ENCODE measurements at places on chromosomes 7 and 10.

DNA sequence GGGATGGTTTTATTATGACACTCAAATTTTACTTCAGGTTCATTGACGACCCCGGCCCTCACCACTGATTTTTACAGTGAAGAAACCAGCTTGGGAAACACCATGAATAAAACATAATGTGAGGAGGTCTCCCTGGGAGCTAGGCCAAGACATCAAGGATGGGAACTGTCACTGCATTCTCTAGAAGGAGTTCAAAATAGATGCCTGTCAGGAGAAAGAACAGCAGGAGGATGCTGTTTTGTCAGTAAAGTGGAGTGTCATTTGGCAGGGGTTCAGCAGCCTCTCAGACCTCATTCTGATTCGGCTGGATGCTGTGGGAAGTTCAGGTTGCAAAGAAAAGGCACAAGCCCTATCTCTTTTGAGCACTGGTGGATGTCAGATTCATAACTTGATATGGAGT lies 360.3 kb upstream of the C7orf33 start:
- no peak for DNase-seq

DNA sequence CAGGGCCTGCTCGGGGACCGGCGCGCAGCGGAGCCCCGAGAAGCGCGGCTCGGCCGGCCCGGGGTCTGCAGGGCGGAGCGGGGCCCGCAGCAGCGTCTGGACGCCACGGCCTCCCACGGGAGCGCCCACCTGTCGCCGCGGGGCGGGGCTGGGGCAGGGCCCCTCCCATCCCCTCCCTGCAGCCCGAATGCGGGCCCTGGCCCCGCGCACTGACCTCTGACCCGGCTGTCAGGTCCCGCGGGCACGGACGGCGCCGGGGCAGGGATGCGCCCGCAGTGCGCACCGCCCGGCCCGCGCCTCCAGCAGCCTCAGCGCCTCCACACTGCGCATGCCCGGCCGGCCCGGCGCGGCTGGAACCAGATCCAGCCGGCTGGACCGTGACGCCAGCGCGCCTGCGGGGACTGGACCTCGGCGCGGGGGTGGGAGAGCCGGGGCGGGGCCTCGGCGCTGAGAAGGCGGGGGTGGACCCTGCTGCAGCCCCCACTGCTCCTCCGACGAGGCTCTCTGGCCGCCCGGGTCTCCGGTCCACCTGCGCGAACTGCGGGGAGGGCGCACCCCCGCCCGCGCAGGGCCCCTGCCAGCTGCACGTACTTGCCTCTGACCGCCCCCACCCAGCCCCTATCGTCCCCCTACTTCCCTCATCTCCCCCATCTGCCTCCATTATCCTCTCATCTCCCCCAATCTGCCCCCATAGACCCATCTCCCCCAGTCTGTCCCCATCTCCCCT lies 16.1 kb upstream of the GPR146 start:
- peak; percentile 77 for DNase-seq

DNA sequence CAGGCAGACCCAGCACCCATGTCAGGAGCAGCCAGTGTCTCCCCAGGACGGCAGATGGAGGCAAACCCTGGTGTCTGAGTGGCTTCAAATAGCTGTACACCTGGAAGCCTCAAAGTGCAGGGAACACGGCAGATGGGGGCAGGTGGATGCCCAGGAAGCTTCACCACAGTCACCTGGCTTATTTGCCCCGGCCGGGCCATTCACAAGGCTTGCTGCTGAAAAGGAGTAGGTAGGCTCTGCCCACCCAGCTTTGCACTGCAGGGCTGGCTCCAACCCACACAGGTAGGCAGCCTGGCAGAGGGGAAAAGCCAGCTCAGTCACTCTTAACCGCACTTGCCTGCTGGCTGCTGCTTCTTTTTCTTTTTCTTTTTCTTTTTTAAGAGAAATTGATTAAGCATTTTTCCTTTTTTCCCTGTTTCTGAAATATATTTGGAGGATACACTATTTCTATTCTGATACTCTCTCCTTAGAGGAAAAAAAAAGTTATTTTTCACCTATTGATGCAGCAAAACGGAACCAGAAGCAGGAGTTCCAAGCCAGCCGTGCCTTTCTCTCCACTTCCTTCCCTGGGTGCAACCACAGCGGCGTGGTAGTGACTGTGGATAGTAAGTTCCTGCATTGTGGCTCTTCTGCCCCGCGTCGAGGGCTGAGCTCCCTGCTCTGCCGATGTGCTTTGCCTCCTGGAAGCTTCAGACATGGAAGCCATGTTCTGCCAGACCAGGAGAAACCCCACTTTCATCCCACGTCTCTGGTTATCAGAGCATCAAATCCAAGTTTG lies 118.3 kb downstream of the KLF6 start:
- DNase-seq, result peak; percentile 13

DNA sequence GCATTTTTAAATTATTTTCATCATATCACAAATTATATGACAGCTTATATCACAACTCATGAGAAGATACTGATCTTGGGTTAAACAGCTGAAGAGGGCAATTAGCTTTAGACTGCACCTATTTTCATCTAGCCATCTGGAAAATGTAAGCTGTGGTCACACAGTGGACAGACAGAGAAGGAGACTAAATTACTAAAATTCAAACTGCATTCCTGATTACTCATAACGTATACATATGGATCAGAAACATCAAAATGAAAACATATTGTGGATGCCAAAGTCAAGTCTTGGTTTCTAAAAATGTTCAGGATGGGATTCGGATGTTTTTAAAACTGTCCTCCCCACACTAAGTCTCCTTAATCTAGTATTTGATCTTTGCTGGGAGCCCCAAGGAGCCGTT lies 6.6 kb downstream of the BBIP1 start:
- no peak for DNase-seq

GRCh38 chr7:19408706-19409220 lies 263.5 kb upstream of the FERD3L start:
- no peak for DNase-seq

DNA sequence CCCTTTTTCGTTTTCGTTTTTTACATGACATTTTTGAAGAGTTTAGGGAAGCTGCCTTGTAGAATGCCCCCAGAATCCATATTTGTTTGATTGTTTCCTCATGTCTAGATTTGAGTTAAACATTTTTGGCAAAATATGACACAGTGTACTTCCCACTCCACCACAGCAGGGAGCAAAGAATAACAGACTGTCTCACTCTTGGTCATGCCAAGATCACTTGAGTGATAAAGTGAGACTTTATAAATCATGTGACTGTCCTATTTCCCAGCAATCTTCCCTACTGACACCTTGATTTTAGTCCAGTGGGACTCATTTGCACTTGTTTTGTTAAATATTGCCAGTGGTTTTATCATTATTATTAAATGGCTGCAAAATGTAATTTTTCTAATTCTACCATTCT lies 44.4 kb upstream of the USP6NL start:
- DNase-seq, result no peak

GRCh38 chr7:48299580-48300169 lies 128.4 kb downstream of the ABCA13 start:
- DNase-seq, result no peak

- no peak for DNase-seq
Measured at GRCh38 chr10:67520924-67521520, 175.0 kb downstream of the CTNNA3 start.

DNA sequence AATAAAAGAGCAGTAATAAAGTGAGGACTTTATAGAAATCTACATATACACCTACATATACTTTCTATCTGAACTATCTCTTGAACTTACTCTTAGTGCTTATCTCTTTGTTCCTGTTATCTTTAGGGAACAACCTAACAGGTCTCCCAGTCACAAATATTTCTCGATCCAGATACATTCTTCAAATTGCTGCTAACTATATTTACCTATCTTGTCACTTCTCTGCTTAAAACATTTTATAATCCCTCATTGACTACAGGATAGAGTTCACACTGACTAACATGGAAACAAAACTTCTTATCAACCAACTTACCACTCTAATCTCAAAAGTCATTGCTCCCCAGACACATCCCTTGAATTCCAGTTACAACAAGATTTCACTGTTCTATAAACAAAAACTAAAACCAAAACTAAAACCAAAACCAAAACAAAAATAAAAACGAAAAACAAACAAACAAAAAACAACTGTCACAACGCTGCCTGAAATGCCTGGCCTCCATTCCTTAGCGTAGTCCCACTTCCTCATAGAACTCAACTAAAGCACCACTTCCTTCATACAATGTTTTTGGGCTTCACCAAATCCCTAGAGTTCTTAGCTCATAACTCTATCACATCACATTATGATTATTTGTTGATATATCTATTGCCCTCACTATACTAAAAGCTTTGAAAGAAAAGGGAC lies 134.7 kb downstream of the SEMA3D start:
- no peak for DNase-seq

DNA sequence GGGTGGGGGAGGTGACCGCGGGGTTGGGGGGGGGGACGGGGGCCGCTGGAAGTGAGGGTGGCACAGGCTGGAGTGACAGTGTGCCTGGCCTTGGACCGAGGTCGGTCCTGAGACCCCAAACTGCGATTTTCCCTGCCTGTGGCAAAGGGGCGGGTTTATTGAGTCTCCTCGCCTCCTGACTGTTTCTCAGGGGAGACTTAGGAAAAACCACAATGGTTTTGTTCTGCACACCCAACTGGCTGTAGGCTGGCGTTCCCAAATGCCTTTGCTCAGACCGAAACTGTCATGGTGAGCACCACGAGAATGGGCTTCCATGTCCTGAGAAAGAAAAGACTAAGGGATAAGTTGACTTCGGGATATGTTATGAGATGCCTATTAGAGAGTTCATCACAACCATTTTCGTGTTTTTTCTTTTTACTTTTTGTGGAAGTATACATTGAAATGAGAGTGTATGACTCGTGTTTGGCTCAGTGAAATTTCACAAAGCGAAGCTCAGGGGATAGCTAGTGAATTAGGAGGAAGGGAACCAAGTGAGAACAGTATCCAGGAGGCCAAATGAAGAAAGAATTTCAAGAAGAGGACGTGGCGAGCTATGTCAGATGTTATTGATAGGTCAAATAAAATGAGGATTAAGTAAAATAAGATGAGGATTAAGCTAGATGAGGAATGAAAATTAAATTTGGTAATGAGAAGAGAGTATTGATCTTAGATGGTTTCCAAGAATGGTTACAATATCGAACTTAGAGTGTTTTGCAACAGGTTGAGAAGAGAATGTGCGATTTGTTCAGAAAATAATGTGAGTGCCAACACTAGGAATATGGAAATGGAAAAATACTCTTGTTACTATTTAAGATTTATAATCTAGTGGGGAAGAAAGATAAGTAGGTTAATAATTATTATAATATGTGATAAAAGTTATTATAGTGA lies 918 bp downstream of the NET1 start:
- no peak for DNase-seq
